ENCODE measurements at places on chromosomes 16 and 17. TPM values are rescaled to one million over a fixed set of nuclear protein-coding genes. Genes with fewer than 3 reads are reported as not detected.

Gene SOX9
- 36.9 TPM for total RNA-seq

Gene SLC52A1
- not detected for total RNA-seq

Gene DPEP3
- not detected for total RNA-seq

Gene KLHL10
- total RNA-seq: not detected

DNA sequence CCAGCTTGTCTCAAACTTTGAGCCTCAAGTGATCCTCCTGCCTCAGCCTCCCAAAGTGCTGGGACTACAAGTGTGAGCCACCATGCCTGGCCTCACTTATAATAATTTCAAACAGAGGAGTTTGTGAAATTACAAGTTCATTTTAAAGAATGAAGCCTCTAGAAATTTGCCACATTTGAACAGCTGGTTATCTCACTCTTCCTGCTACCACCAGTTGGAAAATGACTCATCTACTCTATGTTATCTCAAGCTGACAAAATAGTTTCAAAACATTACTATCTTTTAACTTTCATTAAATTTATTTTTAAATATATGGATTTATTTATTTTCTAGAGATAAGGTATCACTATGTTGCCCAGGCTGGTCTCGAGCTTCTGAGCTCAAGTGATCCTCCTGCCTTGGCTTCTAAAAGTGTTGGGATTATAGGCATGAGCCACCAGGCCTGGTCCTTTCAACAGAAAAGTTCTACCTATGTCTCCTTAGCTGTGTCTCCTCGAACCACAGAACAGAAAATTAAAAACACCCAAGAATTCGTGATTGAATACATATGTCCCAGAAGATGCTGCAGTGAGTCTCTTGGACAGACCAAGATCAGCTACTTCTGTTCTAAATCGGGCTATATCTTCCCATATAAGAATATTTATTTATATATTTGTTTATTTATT is 47.6 kb downstream of the MYH13 start:
- H3K4me3 ChIP-seq: no peak overlapping the region
- no peak overlapping the region for H3K27ac ChIP-seq
- no peaks in the 10 kb centered on the region for H3K36me3 ChIP-seq
- peaks cover 10% of the 10 kb centered on the region for H3K27me3 ChIP-seq

Measured in neural crest cell (in vitro differentiated cells).